ENCODE measurements at places on chromosomes 4 and X.

DNA sequence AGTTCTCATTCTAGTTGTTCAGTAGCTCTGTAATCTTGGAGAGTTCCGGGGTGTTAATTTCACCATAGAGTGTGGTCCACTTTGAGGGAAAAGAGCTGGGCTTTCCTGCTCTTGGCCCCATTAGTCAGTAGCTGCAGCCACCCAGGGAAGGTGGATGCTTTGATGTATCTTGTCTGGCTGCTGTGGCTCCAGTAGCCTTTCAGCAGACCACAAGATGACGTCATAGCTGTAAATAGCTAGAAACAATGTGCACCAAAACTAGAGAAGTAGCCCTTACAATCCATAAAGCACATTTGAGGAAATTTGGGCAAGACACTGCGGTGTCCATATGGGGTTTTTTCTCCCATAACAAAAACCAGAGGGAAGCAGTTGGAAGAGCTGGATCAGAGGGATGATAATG, 32.9 kb upstream of the PRPS2 start:
- DNase-seq, result no peak

DNA sequence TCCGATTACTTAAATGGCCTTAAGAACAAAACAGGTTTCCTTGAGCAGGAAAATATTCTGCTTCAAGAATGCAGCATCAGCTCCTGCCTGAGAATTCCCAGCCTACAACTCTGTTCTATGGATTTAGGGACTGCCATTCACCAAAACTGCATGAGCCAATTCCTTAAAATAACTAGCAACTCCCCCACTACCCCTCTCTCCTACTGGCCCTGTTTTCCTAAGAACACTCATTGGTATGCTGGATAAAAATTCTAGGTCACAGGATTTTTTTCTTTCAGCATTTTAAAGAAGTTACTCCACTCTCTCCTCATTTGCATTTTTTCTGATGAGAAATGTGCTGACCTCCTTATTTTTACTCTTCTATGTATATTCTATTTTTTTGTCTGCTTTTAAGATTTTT, 347.1 kb downstream of the IDS start:
- DNase-seq, result no peak

DNA sequence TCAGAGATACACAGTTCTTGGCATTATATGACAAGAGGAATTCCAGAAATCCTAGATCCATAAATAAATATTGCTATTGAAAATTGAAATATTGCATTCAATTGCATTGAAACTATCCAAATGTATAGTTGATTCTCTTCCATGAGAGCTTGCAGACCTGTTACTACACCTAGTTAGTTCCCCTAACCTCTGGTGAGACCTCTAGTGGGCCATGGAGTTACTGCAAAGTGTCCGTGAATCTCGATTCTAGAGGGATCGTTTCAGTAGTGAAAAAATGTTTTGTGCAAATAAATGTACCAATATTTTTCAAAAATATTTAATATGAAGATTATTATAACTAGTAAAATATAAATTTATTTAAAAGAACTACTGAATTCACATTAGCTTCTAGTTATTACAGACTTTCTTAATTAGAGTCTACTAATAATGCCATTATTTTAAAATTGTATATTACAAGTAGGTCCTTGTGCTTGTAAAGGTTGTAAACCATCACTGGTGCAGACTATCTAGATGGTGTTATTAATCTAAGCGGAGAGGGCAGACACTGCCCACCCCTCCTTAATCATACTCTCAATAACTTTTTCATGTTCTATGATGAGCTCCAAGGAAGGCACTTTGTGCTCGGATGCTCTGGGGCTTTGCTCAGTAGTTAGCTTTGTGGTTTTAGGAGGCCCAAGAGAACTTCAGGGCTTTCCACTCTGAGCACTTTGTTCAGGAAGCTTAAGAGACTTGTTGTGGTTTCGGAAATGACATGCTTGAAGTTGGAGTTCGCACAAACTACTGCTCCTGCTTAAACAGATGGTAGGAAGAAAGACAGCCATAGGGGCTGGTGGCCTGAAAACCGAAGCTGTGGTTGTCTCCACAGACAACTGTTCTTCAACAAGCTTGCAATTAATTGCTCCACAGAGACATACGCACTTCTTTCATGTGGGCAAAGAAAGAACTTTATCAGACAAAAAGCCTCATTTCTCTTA, 42.8 kb downstream of the IL21 start:
- peak; percentile 23 for DNase-seq

DNA sequence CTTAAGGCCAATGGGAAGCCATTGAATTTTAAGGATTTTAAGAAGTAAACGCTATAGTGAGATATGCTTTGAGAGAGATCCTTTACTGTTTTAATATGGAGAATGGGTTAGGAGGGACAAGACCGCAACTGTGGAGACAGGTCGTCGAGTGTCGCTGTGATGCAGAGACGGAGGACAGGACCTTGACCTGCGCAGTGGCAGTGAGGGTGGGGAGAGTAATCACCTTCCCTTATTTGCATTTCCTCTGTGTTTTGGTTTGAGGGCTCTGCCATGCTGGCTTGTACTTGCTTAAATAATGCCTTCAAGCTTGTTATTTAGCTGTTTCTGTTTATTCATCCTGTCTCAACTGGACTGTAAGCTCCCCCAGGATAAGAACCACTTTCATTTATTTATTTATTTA, 345.0 kb downstream of the FBXW7 start:
- DNase-seq, result no peak

DNA sequence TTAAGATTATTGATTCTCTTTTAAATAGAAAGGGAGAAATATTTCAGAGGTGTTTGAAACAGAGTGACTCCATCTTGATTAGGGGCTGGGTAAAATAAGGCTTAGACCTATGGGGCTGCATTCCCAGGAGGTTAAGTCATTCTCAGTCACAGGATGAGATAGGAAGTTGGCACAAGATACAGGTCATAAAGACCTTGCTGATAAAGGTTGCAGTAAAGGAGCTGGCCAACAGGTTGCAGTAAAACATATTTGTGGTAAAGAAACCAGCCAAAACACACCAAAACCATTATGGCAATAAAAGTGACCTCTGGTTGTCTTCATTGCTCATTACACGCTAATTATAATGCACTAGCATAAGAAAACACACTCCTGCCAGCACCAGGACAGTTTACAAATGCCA, 165.0 kb downstream of the SPIN4 start:
- DNase-seq, result no peak

- no peak for DNase-seq
Measured at GRCh38 chr4:31261632-31262031, 541.5 kb downstream of the PCDH7 start.

DNA sequence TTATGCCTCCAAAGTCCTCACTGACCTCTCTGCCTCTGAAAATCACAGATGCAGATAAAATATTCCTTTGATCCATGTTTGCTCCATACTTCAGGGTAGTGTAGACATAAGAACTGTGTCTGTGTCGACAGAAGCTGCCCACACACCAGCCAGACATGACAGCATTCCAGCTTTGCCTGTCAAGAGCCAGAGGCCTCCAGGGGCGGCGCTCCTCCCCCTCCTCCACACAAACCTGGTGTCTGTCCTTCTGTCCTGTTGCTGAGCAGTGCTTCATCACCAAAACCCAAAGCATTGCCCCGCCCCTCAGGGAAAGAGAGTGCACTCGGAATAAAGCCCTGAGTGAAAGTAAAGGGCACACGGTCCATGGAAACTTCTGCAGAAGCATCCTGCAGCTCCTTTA, 379.4 kb downstream of the FBXW7 start:
- no peak for DNase-seq

DNA sequence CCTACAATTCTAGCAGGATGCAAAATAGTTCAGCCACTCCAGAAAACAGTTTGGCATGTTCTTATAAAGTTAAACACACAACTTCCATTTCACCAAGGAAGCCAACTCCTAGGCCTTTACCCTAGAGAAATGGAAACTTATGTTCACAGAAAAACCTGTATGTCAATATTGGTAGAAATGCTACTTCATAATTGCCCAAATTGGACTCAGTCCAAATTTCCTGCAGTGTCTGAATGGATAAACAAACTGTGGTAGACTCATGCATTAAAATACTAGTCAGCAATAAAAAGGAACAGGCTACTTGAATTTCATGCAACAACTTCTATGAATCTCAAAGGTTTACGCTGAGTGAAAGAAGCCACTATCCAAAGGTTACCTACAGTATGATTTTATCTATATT, 1738.8 kb upstream of the IGFBP7 start:
- DNase-seq, result no peak

GRCh38 chr4:183499801-183500200, 5.1 kb upstream of the ING2 start:
- DNase-seq, result no peak

DNA sequence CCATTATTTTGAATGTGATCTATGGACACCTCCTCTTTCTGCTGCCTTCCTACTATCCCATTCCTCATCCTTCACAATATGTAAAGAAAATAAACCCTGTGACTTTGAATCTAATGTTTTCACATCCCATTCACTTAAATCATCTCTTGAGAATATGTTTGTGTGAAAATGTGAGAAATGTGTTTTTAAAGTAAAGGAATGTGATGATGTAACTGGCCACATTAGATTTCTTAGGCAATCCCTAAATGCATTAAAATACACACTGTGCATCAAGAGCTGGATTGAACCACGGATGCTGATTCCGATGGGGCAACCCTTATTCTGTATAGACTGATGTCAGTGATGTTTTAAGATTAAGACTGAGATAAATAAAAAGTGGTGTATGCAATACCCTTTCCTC, 558.9 kb upstream of the TENM3 start:
- DNase-seq, result no peak

DNA sequence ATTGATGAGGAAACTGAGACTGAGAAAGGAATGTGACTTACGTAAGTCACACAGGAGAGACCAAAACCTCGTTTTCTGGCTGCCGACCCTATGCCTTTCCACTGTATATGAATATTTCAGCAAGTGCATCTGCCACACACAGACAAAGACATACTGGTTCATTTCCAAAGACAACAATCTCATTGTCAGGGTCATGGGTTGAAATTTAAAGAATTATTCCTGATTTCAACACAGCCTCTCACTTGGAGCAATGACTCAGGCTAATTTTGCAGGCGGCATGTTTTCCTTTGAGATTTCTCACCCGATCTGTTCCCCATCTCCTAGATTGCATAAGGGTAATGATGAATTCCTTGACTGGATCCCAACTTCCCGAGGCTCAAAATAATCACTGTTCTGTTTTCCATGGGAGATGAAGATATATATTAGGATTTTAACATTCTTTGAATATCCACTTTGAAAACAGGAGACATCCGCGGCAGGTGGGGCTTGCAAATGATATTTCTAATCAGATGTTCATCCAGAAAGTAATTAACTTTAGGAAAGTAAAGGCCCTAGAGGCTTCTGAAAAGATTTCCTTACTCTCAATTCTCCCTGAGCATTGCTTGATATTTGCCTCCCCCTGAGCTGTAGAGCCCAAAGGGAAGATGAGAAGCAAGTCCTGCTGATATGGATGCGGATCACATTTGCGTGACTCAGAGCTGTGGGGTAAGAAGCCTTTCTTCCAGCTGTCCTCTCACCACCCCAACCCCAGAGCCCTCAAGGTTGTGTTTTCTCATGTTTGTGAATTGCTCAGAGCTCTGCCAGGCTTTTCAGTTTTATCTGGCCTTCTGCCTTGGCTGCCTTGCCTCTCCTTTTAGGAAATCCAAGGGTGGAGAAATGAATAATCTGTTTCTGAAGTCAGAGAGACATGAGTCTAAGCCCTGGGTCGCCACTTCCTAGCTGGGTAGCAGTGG, 361.1 kb upstream of the BOD1L1 start:
- DNase-seq, result no peak

- DNase-seq, result no peak
Measured at GRCh38 chr4:71201057-71201456, 137.8 kb upstream of the SLC4A4 start.

- DNase-seq, result no peak
Measured at GRCh38 chr4:187390646-187391045, 604.9 kb upstream of the ZFP42 start.

GRCh38 chrX:81414630-81415029, 212.7 kb downstream of the SH3BGRL start:
- no peak for DNase-seq

- DNase-seq, result peak; percentile 20
Measured at GRCh38 chrX:43882294-43882681, at the start of gene MAOB. MAOB (minus strand) TSS chrX:43882450; CDS start chrX:43882299, 151 bp downstream.

GRCh38 chr4:36208893-36209473, 35.3 kb downstream of the ARAP2 start:
- DNase-seq, result no peak

GRCh38 chr4:26268246-26268645, 52.6 kb upstream of the RBPJ start:
- no peak for DNase-seq

DNA sequence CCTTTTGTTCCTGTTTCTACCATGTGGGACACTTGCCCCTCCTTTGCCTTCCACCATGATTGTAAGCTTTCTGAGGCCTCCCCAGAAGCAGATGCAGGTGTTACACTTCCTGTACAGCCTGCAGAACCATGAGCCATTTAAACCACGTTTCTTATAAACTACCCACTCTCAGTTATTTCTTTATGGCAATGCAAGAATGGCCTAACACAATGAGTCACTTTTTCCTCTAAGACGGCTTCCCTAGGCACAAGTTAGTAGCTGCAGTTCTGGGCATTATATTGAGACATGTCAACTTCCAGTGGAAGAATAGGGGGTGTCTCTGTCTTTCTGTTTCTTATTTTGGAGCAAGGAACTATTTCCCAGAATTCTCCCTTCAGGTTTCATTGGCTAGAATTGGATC, 32.9 kb upstream of the DIPK2B start:
- no peak for DNase-seq

DNA sequence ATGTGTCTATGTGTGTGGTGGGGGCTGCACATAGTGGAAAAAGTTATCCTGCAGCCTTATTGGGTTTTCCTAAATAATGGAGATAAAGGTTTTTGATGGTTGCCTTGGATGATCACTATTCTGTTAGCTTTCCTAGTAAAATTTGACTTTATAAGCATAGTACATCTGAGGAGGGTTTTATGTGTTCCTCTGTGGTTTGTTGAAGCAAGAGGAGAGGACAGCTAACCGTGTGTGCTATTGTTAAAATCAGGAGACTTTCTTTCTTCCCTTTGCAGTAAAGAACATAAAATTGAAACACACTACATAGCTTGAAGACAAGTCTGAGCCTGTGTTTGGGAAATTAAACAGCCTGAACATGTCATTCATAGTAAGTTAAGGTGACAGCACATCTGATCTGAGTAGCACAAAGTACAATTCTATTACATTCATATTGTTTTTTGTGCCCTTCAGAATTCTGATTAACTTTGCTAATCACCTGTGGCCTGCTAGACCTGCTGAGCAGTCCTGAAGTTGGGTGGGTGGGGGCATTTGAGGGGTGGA, 36.8 kb downstream of the C4orf51 start:
- DNase-seq, result no peak

GRCh38 chr4:163587867-163588266, 93.4 kb downstream of the TMA16 start:
- no peak for DNase-seq

GRCh38 chr4:89314291-89314690, 6.7 kb upstream of the GPRIN3 start:
- DNase-seq, result no peak

GRCh38 chrX:40105835-40106675, 8.3 kb upstream of the BCOR start:
- no peak for DNase-seq

DNA sequence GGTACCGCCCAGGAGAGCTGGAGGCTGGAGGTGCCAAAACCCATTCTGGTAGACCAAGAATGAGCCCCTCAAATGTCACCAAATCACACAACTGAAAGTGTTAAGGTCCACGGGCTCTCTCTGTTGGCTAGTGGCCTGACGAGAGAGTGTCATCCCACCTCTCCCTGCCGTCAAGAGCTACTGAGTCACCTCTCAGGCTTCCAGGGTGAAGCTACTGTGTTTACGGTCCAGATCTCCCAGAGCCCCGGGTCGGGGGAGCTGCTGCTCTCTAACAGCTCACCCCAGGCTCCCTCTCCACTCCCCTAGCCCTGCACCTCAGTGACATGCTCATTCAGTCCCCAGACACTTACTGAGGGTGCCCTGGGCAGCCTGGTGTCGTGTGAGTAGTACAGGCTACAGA, 59.2 kb downstream of the ADGRG2 start:
- DNase-seq, result no peak
